ENCODE measurements at places on chromosomes 3 and 15.

GRCh38 chr3:32421991-32422859 is 30.6 kb downstream of the CMTM7 start:
- peak; percentile 77 for DNase-seq

- DNase-seq = no peak
These were observed 33.8 kb upstream of the RASGRF1 start for GRCh38 chr15:79124388-79124787.

- DNase-seq = no peak
These were observed 652.4 kb upstream of the NAALADL2 start for GRCh38 chr3:174206607-174207192.

DNA sequence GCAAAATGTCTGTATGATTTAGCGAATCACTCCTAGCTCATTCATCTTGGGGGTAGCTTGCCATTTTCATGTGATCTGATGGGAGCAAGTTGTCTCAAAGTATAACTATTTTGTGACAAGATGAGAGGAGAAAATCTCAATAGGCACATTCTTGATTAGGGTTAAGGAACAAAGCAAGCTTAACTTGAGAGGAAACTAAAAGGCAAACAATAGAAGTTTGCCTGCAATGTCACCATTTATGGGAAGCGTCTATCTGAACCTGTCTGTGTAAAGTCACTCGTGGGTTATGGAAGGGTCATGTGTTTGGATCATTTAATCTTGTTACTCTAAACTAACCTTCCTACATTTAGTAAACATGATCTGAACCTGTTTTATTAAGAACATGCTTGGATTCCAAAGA is 232.5 kb downstream of the CDIN1 start:
- DNase-seq = no peak

- no peak for DNase-seq
These were observed 185.2 kb upstream of the CADPS start for GRCh38 chr3:63060412-63060811.

GRCh38 chr3:44125882-44126281 is 115.8 kb upstream of the TOPAZ1 start:
- no peak for DNase-seq

- DNase-seq = no peak
These were observed 288.8 kb downstream of the CNTN6 start for GRCh38 chr3:1381647-1382036.

DNA sequence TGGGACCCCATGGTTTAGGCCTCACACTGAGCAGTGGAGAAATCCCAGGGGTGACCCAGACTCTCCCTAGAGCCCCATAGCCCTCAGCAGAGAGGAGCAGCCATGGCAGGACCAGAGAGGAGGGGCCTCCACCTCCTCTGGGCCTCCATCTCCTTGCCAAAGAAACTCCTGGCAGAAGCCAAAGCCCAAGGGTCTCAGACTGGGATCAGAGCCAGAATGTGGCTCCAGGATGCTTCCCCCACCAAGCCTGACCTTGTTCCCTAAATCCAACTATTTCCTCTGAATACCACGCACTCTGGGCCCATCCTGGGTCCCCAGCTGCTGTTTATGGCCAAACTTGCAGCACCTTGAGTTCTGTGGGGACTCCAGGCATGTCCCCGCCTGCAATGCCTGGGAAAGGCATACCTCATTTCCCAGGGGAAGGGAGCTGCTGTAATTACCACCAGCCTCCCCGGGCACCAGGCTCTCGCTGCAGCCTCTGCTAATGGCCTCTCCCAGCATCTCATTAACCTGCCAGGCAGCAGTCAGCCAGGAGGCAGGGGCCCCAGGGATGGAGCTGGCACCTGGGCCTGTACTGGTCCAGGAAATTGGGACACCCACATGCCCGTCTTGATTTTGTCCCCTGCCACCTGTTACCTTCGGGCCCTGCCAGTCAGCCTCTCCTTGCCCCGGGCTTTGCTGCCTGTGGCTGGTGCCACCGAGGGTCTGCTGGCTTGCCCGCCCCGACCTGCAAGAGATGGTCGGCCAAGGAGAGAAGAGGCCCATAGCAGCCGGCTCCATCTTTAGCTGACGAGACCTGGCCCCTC is 4.6 kb downstream of the CCDC9B start:
- DNase-seq = no peak

- DNase-seq = no peak
These were observed 9.6 kb downstream of the NMD3 start for GRCh38 chr3:161230621-161231171.

DNA sequence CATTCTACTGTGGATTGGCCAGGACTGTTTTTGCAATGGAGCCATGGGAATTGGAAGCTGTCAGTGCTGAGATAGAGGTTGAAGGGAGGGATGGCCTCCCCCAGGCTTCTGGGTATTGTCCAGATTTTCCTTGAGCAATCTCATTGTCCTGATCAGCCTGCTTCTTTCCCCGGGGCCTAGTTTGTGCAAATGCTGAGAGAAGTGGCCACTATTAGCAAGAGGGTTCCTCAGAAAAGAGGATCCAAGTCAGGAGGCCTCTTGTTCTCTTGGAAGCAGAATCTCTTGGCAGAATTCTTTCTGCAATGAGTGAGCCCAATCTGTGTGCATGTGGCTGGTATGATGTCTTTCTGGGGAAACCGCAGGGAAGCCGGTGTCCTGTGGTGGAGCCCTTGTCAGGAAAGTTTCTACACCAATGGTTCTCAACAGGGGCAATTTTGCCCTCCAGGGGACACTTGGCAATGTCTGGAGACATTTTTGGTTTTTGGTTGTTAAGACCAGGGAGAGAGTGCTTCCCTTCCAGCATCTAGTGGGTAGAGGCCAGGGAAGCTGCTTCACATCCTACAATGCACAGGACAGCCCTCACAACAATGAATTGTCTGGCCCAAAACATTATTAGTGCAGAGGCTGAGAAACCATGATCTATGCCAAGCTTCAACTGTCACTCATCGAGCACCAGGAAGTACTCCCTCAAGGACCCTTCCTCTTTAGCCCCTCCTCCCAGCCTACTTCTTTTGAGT is 2.0 kb downstream of the LIPC start:
- no peak for DNase-seq

DNA sequence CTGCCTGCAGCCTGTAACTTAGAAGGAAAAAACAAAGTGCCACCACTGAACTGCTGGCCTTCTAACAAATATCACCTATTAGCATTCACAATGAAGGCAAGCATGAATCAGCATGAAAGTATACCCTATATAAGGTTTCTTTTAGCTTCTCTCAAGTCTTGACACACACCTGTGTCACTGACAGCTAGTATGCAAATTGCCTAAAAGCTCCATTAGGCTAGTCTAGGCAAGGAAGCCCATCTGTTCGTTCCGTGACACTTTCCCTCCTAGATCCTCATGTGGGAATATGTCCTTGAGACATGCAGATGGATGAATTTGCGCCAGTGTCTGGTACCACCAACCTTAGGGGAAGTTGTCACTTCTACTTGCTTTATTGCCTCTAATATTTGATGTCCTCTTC is 129.3 kb downstream of the RBMS3 start:
- no peak for DNase-seq

GRCh38 chr15:89114990-89115389 is 26.7 kb downstream of the ABHD2 start:
- no peak for DNase-seq

DNA sequence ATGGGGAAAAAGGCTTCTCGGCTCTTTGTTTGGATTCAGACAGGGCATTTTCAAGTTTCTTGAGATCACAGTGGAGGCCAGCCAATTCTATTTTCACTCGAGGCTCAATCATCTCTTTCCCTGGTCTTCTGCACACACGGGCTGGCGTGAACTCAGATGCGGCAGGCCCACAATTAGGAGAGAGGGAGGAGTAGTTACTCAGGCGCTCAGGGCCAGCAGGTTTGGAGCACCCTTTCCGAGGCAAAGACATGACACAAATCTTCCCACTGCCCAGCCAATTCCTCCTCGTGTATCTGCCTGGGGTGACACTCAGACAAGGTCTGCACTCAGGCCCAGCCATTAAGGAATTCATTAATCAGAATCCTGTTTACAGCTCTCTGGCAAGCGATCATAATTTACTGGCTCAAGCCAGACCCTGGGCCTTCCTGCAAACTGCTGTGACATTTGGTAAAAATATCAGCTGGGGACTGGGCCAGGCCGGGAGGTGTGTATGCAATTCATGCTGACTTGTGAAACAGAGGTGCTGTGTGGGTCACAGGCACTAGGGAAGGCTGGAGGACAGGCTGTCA is 68.1 kb upstream of the TLE3 start:
- no peak for DNase-seq

All from thoracic aorta (tissue), 2 donors.